ENCODE measurements at places on chromosomes 13 and 19. TPM values are rescaled to one million over a fixed set of nuclear protein-coding genes. Genes with fewer than 3 reads are reported as not detected.

The ZNF577 gene
- total RNA-seq: not detected

The ITGBL1 gene
- total RNA-seq: 1.4 TPM

The ACP7 gene
- total RNA-seq: 0.12 TPM

The OR10H3 gene
- not detected for total RNA-seq

The TMC4 gene
- 1.7 TPM for total RNA-seq

The CAMSAP3 gene
- 3.1 TPM for total RNA-seq

The C3 gene
- 45.2 TPM for total RNA-seq

The SOHLH2 gene
- total RNA-seq: not detected

The YIPF2 gene
- total RNA-seq: 21.0 TPM

The COX6B1 gene
- 1,346 TPM for total RNA-seq

The S1PR5 gene
- total RNA-seq: 1.7 TPM

The SELENOV gene
- not detected for total RNA-seq

The ZNF69 gene
- total RNA-seq: not detected

The NLRP9 gene
- total RNA-seq: not detected

The GFY gene
- 0.21 TPM for total RNA-seq
